ENCODE measurements at places on chromosomes 7 and 10.

DNA sequence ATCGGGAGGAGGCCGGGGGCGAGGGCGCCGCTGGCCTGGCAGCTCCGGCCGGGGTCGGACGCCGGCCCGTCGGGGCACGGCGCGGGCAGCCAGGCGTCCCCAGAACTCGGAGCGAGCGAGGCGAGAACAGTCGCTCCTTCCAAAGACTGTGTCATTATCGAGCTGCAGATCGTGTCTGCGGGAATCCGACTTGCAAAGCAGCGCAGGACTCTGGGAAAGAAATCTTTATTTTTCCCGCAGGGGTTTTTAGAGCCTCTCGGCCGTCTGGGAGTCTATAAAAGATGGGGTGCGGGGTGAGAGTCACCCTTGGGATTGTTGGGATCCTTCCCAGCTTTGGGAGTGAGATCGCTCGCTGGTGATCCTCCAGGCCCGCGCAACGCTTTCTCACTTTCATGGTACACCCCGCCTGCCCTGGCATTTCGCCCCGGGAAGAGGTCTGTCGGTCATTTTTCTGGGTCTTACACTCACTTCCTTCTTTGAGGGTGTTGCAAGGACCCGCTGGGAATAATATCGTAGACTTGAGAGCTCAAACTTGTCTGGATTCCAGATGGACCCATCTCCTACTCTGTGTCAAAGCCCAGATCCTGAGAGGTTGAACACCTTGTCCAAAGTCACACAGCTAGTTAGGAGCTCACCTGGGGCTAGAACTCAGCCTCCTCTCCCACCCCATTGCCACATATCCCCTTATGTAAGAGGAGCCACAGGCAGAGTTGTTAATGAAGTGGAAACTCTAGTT is 1.0 kb downstream of the UBTD1 start:
- DNase-seq: no peak

DNA sequence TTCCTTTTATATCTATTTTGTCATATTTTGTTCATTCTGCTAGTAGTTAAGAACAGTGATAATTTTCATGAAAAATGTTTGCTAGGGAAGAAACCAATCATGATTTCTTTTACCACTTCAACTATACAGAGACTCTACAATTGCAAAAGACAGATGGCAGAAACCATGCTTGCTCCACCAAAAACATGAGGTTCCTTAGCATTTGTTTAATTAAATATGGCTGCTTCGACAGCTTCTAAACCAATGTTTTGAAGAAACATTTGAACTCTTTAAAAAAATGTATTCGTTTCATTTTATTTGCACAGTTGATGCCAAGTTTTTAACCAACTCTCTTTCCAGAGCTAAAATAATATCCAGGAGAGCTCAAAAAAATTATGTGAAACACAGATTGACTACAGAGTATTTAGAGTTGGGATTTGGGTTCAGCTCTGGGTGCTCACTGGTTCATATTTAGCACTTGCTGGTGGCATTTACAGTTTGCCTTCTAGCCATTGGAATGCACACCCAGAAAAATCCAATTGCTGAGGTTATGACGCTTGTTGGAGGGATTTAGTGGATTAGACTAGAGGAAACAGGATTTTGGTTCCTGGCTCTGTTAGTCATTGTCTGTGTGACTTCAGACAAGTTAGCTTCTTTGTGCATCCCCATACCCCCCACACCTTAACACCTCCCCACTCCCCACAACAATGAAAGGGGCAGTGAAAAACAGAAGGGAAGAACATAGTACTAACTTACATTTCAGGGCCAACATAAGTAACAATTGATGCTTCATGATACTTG is 35.8 kb upstream of the SDHAF3 start:
- no peak for DNase-seq

GRCh38 chr10:60650378-60650800 is 127.9 kb upstream of the CDK1 start:
- no peak for DNase-seq

DNA sequence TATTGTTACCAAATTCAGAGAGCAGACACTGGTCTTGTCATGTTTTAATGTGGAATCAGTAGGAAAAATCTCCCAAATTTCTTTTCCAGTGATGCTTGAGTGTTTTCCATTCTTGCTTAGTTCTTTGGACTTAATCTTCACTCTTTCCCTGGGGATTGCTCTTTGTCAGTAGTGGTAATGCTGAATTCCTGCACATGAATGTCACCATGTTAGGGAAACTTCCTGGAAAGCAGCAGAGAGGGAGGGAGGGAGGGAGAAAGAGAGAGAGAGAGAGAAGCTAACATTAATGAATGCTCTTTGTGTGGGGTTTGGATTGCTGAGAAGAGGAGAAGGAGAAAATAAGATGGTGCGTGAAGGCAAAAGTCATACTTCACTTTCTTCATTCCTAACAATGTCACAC is 295.3 kb upstream of the COBL start:
- DNase-seq: no peak

DNA sequence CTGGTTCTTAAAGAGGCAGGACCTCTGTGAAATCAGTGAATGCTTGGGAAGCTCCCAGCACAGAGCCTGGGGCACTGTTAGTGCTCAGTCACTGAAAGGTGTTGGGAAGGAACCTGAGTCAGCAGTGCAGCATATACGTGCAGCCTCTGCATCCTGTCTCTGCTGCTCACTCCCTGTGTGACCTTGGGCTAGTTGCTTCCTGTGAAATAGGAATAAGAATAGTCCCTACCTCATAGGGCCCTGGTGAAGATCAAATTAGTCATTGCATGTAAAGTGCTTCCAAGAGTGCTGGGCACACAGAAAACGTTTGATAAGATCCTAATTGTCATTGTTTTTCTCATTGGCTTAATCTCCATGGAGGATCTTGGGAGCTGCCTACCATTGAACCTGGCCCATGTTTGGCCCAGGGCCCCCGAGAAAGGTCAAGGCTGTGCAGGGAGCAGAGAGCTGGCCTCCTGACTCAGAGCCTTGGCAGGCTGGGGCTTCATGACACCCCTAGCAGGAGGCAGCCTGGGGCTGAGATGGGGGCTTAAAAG is 73.3 kb upstream of the COL13A1 start:
- DNase-seq: no peak

GRCh38 chr7:33578166-33578565 is 327.2 kb upstream of the BMPER start:
- DNase-seq: no peak

DNA sequence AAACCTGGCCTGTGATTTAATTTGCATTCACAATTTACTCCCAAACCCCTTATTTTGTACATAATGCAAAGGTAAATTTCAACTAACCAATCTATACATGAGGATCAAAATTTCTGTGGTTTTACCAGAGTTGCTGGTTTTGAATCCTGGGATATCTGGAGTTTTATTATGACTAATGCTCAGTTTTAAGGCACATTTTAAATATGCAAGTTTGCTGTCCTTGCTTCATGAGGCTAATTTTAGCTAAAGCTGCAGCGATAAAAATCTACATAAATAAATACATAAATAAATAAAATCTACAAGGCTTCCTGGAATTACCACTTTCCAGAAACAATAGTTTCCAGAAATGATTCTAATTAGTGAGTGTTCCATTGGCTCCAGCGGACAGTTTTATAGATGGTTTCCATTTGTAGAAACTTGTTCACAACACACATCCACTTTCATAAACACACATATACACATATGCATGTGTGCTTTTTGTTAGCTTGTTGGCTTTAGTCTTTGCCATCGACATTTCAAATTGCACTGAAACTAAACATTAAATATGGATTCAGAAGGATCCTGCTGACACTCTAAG is 339.5 kb upstream of the NRP1 start:
- DNase-seq: no peak

GRCh38 chr7:122136639-122137245 is 7.3 kb downstream of the AASS start:
- DNase-seq: no peak

DNA sequence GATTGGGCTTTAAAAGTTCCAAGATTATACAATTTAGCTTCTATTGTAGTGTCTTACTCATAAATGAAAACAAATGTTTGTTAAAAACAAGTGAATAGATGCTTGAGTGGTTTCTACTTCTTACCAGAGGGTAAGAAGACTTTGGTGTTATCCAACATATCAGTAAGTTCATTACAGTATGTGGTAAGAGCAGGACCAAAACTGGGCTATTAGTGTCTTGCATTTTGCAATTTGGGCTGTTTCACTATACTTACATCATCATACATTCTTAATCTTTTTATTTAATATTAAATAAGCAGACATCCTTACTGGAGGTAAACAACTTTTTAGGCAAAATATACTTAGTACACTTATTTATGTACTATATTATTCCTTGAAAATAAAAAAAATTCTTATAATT is 248.4 kb upstream of the HGF start:
- DNase-seq: no peak

- no peak for DNase-seq
Observed at GRCh38 chr10:2968401-2969058, 98.8 kb upstream of the PFKP start.

DNA sequence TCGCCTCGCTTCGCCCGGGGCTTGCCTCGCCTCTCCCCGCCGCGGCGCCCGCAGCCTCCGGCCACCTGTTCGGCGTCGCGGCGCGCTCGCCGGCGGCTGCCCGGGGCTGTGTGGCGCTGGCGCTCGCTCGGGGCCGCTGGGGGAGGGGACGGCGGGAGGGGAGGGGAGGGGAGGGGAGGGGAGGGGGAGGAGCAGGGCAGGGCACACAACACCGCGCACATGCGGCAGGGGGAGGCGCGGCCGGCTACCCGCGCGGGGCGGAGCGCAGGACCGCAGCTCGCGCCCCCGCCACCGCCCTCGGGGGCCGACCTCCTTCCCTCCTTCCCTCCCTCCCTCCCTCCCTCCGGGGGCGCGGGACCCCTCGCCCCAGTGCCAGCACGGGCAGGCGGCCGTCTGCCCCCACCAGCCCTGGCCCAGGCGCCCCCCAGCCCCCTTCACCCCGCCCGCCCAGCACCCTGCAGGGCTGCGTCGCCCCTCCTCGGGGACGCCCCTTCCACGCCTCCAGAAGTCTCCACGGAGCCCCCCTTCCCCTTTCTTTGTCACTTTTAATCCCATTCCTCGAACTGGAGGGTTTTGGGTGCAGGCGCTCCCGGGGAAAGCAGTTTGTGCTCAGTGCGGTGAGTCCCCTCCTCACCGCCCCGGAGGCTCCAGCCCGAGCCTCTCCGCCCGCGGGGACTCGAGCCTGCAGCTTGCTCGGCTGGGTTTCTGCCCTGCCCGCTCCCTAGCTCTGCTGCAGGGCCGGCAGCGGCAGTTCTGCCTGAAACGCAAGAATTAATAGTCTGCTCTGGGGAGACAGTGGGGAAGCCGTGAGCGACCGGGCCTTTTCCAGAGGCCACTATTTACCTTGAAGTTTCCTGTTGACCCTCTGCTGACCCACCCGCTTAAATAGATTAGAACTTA is at the start of gene PARD3:
PARD3 (minus strand) TSS at position 112 of the 900 bp plus-strand sequence. CDS start 301 bp downstream, outside the sequence.
- no peak for DNase-seq

DNA sequence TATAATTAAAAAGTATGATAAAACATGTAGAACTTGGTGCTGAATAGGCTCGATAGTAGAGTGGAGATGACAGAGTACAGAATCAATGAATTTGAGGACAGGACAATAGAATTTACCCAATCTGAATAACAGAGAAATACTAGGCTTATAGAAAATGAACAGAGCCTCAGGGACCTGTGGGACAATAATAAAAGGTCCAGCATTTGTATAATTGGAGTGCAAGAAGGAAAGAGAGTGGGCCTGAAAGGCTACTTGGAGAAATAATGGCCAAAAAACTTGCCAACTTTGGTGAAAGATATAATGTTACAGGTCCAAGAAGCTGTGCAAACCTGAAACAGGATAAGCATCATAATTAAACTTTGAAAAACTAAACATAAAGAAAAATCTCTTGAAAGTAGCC is 227.3 kb downstream of the CXCL12 start:
- DNase-seq: no peak

DNA sequence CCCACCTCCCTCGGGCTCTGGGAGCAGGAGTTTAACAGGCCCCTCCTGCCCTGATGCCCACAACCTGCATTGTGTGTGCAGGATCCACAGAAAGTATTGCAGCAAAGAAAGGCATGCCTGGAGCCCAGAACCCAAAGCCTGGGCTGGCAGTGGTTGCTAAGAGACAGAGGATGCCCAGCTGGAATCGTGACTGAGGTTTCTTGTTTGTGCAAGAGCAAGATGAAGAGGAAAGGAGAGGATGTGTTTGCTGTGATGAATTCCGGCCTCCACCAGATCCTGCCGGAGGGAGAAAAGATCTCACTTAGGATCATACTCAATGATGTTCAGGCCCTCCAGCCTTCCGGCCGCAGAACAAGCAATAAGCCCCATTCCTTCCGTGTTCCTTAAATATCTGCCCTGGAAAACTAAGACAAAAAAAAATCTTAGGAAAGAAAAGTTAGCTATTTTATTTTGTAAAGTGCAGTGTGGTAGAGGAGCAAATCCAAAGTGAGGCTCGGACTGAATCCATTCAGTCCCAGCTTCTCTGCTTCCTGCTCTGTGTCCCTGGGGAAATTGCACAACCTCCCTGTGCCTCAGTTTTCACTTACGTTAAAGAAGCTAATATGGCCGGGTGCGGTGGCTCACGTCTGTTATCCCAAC is 57.1 kb downstream of the SLIT1 start:
- no peak for DNase-seq

DNA sequence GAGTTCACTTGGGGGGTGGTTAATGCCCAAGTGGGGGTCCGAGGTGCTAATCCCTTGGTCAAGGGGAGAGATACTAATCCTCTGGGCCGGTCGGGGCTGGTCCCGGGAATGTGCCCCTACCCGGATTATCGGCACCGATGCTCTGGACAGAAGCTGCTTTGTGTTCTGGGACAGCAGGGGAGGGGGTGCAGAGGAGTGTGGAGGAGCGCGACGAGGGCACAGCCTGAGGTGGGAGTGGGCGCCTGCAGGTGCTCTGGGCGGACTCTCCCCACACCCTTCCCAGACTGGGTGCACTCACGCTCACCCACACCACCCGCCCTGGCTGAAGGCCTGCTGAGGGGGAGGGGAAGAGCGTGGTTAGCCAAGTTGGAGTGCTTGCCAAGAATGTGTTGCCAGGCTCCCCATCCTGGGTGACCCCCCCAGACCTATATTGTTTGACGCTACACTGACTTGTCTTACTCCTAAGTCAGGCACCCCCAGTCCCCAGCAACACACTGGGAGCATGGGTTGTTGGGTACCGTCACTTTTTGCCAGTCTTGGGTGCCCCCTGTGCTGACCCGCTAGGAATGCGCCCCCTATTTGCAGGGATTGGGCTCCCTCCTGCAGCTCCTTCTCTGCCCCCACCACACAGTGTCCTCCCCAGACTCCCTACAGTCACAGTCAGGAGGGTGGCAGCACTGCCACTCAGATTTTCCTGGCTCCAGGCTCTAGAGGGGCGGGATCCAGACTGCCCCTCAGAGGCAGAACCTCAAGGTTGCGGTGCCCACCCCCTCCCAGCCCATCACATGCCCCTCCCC is 1.2 kb downstream of the SLC4A2 start:
- DNase-seq: no peak

Measured in SIG-M5 (cell line).